ENCODE measurements at places on chromosomes 3 and 15.

GRCh38 chr15:64865126-64865997, 23.6 kb downstream of the PLEKHO2 start:
- DNase-seq: no peak

- DNase-seq: no peak
These were observed 466.5 kb downstream of the ROBO2 start for GRCh38 chr3:77506384-77506783.

GRCh38 chr3:189947948-189948723, 172.6 kb downstream of the P3H2 start:
- DNase-seq: peak; percentile 3

DNA sequence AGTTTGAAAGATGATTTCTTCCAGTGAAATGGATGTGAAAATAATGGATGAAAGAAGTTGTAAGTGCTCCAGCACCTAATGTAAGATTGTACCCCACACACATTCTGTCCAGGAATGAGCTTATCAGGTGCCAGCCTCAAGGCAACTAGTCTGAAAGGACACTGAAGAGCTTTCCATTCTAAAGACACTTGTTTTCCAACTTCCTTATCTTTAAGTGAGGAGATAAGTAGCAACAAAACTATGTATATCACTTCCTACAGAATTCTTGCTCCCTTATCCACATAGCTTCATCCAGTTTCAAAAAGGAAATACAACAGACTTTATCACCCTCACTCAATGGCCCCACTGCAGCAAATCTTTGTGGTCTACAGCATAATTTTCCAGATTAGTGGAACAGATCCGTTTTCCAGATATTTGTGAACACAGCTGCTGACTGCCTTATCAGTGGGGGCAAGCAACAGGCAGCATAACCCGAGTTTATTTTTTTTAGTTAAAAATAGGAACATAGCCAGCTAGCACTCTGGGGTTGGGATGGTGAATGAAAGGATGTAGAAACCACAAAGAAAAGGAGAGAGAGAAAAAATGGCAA, 60.6 kb downstream of the CD200R1L start:
- no peak for DNase-seq

DNA sequence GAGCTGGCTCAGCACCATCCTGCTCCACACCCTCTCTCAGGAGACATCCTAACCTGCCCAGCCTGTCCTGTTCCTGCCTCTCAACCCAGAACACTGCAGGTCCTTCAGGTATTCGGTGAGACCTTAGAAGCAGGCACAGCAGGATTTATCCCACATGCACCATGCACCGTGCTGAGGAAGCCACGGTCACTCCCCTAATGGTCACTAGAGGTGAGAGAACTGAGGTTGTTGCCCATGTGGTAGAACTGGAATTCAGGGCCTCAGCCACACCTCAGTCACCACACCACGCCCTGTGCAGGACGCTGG, 36.9 kb downstream of the APBA2 start:
- no peak for DNase-seq

DNA sequence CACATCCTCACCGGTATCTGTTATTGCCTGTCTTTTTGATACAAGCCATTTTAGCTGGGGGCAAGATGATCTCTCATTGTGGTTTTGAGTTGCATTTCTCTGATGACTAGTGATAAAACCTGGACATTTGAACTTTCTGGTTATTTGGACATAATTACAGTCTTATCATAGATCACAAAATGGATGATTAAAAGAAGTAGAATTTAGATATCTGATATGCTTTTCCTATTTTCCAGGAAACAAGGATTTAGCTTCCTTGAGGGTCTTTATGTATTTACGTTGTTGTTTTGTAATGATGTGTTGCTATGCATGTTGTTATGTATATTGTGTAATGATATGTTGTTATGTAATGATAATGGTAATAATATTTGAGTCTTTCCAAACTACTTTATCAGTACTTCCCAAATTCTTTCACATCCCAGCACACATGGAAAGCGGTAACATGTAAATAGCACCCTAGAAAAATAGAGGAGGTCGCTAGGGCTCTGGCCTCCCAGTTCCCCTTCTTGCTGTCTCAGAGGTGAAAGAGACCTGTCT, 53.8 kb downstream of the GJD2 start:
- DNase-seq: no peak

GRCh38 chr3:128217702-128218547, 64.6 kb downstream of the EEFSEC start:
- no peak for DNase-seq

- no peak for DNase-seq
These were observed 566 bp downstream of the HMCES start for GRCh38 chr3:129278966-129279906.

DNA sequence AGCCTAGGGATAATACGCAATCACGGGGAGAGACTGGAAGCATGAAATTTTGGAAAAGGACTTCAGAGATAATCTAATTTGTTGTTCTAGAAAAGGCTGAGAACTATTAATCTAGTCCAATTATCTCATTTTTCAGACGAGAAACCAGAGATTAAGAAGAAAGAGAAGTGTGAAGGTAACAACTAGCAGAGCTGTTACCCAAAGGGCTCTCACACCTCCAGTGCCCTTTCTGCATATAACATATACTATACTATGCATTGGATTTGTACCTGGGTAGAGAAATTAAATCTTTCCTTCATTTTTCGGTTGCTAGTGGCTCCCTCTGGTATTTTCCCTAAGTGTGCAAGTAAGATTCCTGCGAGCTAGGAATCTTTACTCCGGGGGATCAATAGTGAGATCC, 13.4 kb upstream of the TM4SF19 start:
- no peak for DNase-seq

- DNase-seq: no peak
These were observed 55.6 kb downstream of the LYSMD4 start for GRCh38 chr15:99677540-99678134.

- DNase-seq: no peak
These were observed 14.9 kb upstream of the RBSN start for GRCh38 chr3:15113884-15114283.

DNA sequence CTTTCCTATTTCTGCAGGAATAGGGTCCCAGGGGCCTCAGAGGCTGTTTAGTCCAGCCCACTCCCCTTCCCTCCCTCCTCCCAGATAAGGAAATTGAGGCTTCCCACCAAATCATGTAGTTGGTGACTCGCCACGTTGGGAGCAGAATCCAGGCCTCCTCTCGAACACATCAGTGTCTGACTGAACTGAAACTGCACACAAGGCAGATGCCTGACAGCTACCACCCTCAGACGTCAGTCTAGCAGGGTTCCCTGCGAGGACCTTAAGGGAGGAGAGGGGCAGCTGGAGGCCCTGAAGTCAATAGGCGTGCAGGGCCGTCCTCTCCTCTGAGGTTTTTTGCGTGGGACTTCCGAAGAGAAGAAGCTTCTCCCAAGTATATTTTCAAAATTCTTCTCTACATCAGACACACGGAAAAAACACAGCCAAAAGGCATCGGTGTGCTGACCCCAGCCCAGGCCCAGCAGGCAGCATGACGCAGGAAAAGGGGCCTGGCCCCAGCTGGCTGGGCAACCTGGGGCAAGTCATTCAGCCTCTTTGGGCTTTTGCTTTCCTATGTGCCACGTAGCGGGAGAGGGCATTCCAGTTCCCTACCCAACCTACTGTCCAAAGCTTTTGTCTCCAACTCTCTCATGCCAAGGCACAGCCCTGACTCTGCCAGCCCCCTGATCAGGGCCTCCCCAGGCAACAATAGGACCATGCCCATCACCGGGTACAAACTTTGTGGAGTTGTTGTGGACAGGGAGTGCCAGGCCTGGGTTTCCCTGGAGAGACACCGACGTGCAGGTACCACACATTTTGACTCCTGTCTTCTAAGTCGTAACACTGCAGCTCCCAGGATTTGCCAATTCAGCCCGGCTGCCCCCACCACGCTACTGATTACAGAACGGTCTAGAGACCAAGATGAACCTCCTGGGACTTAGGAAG, 283.1 kb downstream of the XXYLT1 start:
- DNase-seq: no peak

DNA sequence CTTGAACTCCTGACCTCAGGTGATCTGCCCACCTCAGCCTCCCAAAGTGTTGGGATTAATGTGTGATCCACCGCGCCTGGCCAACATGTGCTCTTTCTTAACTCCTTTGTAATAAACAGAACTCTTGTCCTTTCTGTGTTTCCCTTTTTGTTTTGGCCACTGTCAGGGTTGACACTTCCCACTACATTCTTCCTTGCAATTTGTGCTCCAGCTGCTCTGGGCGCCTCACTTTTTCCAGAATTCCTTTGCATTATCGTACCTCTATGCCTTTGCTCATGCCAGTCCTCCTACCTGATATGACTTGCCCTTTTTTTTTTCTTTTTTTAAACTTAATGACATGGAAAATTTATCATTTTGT, 38.8 kb upstream of the SMAD3 start:
- no peak for DNase-seq

- no peak for DNase-seq
These were observed 39.3 kb downstream of the EDEM1 start for GRCh38 chr3:5226783-5227182.

DNA sequence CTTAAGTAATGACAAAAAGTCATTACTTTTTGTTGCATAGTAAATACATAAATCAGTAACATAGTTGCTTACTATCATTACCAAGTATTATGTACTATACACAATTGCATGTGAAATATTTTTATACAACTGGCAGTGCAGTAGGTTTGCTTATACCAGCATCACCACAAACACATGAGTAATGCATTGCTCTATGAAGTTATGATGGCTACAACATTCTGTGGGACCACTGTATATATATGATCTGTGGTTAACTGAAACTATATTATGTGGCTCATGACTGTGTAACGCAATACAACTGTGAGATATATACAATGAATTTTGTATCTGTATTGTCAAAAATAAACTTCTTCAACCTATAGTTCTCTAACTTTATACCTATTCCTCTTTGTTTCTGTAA, 113.7 kb upstream of the RBMS3 start:
- DNase-seq: no peak

- no peak for DNase-seq
These were observed 57.1 kb upstream of the MBNL1 start for GRCh38 chr3:152211655-152212054.

DNA sequence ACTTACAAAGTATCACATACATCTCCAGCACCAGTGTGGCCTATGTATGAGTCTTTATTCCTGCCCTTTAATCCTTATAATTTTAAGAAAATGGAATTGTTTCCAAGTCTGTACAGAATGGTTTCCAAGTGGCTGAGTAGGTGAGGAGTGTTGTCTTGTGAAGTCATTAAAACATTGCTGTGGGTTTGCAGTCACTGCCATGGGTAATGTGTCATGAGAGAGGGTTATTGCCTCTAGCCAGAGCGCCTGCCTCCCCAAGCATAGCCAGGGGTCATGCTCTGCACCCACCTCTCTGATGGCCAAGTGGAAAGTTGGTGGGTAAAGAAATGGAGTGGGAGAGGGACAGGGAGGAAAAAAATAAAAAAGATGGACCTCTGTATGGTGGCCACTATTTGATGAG, 25.3 kb downstream of the TRAK1 start:
- no peak for DNase-seq

DNA sequence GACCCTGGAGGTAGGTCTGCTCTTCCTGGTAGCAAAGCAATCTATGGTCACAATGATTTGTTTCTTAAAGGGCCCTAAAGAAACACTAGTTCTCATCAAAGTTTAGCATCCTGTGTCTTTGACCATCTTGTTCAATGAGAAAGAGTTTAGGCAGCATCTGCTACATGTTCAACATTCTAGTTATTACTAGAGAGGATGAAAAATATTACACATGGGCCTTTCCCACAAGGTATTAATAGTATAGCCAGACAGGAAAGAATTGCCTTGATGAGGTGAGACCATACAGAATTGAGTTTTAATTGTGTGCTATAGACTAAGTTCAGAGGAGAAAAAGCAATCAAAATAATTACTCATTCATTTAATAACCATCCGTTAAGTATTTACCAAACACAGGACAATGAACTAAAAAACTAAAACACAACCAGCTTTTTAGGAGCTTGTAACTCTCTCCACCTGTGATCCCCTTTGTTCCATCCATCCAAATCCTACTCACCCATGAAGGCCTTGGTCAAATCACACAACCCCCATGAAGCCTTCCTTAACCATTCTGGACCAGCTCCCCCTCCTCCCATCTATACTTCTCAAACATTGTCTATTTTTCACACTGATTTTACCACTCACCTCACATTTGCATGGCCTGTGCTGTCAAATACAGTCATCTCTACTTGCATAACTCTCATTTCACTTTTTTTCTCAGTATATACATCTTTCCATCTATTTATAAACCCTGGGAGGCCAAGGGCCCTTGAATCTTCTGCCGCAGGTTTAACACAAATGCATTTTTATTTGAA, 122.9 kb downstream of the RORA start:
- DNase-seq: no peak

DNA sequence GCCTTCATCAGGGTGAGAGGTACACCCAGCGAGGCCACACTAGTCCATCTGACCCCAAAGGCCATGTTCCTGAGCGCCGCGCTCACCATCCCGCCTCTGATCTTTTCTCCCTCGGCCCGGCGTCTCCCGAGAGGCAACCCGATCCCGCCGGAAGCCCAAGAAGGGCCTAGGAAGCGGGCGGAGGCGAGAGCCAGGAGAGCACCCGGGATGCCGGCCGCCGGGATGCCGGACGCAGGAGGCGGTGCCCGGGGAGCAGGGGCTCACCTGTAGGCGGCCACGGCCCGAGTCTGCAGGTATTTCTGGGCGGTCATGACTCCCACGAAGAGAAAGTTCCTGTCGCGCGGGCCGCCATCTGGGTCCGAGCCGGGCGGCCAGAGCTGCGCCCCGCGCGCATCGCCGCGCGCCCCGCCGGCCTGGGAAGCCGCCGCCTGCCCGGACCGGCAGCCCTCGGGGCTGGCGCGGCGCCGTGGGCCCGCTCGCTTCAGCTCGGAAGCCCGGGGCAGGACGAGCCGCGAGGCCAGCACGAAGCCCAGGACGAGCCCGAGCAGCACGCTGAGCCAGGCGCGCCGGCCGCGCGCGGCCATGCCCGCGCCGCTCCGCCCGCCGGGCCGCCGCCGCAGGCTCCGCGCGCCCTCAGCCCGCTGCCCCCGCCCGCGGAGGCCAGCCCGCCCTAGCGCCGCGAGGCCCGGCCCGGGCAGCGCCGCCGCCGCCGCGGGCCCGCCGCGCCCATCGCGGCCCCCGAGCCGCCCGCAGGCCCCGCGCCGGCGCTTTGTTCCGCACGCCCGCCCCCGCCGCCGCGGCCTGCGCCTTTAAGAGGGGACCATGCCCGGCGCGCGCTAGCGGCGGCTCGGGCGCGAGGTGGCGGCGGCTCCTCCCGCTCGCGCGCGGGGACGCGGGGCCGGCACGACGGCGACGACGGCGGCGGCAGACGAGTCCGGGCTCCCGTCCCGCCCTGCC, 697 bp downstream of the CHSY1 start:
- no peak for DNase-seq

- DNase-seq: no peak
These were observed 95.7 kb downstream of the CHDH start for GRCh38 chr3:53750253-53751210.

Measured in Jurkat, Clone E6-1 (cell line).